Activated T-helper 1 cell treated with anti-CD3 and anti-CD28 coated beads, Interleukin-2, amount 50 U/mL, for 16 hours (primary cell): ENCODE measurements at places on chromosomes 4 and X.

GRCh38 chr4:26873391-26874026 is 12.9 kb downstream of the STIM2 start:
- peak; percentile 32 for DNase-seq

DNA sequence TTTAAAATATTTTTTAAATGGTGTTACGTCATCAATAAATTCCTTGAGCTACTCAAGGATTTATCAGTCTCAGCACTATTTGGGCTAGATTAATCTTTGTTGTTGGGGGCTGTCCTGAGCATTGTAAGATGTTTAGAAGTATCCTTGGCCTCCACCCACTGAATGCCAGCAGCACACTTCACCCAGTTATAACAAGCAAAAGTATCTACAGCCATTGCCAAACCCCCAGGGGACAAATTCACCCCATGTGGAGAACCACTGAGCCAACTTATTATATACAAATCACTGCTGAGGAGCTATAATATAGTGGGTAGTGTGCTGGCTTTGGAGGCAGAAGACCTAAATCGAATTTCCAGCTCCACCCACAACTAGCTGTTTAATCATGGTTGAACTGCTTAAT is 58.3 kb downstream of the ATP10D start:
- DNase-seq: no peak

DNA sequence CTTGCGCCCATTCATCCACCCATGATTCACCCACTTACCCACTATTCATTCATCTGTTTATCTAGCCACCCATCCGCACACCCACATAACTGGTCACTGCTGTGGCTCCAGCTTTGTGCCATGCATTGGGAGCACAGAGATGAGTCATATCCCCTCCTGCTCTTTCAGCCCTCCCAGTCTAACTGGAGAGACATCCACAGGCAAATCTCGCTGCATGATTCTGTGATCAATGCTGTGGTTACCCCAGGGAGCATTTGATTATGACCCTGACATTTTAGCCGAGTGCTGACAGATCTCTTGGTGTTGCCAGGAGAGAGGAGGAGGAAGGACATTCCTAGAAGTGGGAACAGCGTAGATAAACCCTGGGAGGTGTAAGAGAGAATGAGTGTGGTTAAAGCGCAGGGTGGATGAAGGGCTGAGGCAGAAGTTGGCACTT is 10.4 kb upstream of the PORCN start:
- no peak for DNase-seq

GRCh38 chr4:33065749-33066148 is 2345.6 kb downstream of the PCDH7 start:
- no peak for DNase-seq
